ENCODE measurements at places on chromosomes 4 and X.

DNA sequence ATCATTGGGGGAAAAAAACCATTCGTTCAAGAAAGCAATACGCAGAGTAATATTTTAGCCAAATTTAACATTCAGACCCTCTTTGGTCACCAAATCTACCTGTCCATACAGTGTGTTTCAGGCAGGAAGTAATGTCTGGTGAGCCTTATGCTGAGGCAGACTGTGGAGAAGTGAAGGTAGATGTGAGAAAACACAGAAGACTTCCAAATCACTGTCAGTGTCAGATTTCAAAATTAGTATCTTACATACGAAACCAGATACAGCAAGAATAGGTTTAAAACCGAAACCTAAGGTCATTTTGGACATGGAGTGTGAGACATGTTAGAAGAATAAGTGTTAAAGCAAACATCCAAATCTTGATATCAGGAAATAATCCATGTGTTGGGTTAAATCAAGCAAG lies 664.5 kb upstream of the HTR2C start:
- DNase-seq: no peak

DNA sequence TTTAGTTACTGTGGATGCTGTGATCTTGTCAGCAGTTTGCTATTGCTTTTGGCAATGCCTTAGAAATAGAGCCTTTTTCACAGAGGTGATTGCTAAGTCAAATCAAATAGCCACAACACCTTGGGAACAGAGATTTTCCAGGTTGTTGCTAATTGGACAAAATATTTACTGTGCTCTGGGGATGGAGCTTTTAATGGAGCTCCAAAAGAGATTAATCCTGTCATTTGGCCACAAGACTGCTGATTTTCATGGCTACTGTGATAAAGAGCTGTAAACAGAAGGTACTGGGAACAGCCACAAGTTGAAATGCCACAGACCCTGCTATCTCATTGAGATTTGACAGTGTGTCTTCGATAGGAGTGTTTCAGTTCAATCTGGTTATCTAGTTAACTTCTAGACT lies 1715.2 kb upstream of the ADGRL3 start:
- DNase-seq: no peak

DNA sequence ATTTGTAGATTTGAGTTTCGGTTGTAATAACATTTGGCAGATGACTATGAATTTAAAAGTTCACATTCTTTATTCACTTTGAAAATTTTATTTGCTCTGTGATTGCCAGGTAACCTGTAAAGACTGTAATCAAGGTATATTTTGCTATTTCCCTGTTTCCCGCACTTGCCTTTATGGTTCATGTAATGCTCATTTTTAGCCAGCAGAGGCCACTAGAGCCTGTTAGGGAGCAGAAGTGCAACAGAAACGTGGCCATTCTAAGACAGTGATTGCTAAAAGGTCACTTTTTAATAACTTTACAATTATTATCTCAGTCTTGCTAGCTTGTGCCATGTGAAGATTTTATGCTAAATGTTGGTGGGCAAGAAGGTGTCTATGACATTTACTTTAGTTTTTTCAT lies 12.4 kb downstream of the YIPF6 start:
- peak; percentile 30 for DNase-seq

DNA sequence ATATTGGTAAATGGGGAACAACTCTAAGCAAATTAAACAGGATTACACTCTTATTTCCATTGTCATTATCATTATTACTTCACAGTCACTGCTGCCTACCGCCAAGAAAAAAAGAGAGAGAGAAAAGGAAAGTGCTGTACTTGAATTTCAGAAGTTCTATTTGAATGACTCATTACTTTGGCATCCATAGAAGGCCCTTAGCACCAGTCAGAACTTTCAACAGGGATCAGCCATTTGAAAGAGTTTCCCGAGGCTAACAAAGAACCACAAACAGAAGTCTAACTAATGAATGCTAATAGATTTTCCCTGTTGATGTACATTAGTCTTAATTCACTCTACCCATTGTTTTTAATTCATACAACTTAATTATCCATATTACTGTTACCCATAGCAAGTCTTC lies 116.3 kb downstream of the SHROOM4 start:
- no peak for DNase-seq

DNA sequence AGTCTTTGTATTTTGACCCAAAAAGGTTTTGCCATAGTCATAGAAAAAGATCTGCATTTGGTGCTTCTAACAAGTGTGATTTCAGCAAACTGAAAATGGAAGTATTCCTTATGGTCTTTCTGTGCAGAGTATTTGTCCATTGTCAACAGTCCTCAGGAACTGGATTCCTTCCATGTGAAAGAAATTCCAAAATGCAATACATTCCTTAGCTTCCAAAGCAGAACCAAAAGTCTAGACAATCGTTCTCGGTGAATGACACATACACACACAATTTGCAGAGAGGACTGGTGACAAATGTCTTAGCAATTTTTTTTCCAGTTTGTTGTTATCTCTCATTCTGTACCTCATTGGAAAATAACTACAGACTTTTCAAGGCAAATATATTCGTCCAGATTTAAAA lies 562.2 kb upstream of the SLIT2 start:
- no peak for DNase-seq

- DNase-seq: no peak
Observed at GRCh38 chr4:173301518-173302201, 32.5 kb downstream of the HMGB2 start.

DNA sequence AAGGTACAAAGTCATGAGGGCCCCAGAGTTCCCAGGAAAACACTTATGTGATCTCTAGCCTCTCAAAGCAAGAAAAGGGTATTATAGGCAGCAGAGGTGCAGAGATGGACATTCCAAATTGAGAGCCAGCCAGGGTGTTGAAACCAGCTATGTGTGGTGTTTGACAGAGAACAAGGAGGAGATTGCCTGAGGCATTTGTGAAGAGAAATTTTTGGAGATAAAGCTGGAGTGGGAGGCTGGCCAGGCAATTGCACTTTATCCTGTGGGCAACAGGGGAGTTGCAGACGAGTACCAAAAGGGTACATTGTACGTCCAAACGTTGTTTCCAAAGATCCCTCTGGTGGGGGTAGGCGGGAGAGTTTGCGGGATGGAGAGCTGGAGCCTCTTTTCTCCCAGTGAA lies 2.5 kb upstream of the GABRE start:
- no peak for DNase-seq

DNA sequence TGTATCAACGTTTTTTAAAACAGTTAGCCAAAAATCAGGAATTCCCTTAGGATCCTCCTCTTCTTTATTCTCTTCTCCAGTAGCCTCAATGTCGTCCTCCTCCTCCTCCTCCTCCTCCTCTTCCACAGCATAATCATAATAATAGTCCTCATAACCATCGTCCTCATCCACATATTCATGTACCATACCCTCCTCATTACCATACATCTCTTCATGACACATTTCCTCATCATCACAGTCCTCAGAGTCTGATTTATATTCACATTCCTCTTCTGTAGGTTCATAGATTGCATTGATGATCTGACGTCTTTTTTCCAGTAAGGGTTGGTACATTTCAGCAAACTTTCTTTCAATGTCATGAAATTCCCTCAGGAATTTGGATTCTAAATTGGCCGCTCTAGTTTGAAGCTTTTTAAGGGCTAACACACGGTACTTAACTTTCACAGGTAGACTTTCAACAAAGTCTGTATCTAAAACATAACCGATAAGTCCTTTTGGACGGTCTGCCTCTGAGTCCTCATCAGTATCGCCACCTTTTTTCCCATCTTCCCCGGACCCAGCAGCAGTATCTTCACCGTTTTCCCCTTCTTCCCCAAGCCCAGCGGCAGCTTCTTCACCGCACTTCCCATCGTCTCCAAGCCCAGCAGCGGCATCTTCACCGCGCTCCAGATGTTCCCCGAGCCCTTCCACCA lies 771 bp downstream of the NAP1L2 start:
- DNase-seq: no peak

GRCh38 chr4:100288811-100289529 lies 98.7 kb upstream of the DDIT4L start:
- DNase-seq: no peak

DNA sequence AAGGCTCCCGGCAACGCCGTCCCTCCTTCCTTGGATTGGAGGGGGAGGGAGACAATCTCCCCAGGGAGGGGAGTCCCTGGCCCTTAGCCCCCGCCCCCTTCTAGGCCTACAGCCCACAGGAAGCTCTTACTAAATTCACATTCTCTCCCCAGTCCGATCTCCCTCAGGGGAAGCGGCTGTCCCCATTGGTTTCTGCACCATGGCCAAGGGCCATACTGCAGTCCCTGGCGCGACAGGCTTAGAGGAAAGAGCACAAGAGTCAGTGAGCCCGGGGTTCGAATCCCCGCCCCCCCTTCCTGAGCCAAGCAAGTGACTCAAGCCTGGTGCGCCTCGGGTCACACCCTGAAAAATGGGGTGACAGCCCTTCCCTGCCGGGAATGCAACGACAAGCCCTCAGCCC lies 1.1 kb downstream of the ABLIM2 start:
- no peak for DNase-seq

- no peak for DNase-seq
Observed at GRCh38 chr4:173181848-173182247, 13.2 kb downstream of the GALNT7 start.

DNA sequence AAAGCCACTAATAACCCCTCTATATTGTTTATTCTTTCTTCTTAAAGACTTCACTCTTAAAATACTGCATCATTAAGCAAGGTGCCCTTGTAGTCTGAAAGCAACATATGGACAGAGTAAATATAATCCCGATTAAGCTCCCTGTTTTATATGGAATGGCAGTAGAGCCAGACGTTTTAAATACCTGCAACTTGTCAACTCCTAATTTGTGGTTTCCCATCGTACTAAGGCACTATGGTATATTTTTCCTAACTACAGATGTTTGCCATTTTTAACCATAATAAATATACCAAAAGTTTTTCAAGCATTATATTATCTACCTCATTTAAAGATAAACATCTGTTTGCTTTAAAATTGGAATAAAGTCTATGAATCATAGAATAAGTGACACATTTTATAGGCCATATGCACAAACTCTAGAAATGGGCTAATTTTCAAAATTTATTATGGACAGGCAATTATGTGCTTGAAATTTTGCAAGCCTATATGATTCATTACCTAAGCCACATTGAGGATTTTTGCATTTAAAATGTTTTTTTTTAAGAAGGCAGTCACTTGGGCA lies 194.6 kb downstream of the FRMPD4 start:
- DNase-seq: no peak

DNA sequence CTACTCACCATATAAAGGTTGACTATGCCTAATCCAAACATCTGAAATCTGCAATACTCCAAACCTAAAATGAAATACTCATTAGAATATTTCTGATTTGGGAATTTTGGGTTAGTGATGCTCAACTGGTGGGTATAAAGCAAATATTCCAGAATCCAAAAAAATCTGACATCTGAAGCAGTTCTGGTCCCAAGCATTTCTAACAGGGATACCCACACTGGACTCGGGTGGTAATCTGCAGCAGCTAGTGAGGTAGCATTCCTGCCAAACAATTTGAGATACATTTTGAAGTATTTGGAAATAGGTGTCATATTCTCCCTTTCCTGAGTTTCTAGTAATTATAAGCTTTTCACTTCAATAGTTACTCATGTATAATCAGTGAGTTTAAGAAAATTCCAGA lies 49.6 kb upstream of the RPA4 start:
- no peak for DNase-seq

- DNase-seq: peak; percentile 60
Observed at GRCh38 chr4:183407128-183407585, 37.3 kb upstream of the CDKN2AIP start.

GRCh38 chrX:111779582-111779981 lies 96.4 kb upstream of the TRPC5OS start:
- no peak for DNase-seq

DNA sequence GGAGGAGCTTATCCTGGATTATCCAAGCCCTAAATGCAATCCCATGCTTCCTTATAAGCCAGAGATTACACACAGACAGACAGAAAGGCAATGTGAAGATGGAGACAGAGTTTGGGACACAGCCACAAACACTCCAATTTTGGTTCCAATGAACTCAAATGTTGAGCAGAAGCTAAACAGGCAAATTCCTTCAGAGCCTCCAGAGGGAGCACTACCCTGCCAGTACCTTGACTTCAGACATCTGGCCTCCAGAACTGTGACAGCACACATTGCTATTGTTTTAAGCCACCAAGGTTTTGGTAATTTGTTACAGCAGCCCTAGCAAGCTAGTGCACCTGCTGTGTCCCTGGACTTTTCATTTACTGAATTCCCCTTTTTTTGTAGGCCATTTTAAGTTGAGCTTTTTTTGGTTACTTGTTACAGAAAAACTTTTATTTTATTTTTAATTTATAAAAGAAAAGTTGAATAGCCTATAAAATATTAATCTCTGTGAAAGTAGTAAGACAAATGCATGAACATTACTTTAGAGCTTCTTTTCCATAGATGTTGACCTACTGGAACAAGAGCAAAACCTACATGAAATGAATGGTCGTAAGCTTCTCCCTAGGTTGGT lies 33.4 kb upstream of the SRD5A3 start:
- DNase-seq: peak; percentile 33

- DNase-seq: peak; percentile 85
Observed at GRCh38 chr4:103099691-103100392, at the start of gene BDH2. Gene BDH2 (minus strand): TSS chr4:103099834. CDS start chr4:103096254, 3,580 bp downstream.

DNA sequence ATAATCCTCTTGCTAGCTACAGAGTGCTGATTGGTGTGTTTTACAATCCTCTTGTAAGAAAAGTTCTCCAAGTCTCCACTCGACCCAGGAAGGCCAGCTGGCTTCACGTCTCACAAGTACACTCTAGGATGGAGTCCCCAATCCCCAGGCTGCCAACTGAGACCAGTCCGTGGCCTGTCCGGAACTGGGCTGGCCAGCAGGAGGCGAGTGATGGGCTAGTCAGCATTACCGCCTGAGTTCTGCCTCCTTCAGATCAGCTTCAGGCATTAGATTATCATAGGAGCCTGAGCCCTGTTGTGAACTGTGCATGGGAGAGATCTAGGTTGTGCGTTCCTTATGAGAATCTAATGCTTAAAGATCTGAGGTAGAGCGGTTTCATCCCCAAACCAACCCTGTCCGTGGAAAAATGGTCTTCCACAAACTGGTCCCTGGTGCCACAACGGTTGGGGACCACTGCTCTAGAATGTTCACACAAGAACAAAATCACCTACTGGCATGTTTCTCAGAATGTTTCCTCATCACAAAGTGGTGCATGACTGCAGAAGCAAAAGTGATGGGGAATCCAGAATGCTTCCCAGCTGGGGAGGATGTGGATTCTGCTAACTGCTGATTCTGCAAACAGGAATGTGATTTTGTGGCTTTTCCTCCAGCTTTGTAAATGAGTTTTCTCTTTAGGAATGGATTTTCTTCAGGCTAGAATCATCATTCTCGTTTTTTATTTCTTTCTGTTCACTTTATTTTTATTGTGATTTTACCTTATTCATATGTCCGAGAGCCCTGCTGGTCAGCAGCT lies 40.9 kb downstream of the SEPTIN11 start:
- DNase-seq: no peak

DNA sequence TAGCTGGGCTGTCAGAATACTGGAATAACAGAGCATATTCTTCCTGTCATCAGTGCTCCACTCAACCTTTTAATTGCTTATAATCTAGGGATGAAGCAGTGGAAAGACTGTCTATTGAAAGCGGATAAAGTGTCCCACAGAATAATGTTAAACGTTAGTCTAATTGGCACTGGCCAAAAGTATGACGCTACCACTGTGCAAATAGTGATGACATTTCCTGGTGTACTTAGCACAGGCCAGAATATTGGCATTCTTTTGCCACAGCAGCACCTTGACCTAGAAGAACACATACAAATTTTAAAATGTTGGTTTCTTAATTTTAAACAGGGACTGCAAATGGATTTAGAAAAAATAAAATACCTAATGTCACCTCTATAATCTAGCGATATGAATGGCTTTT lies 635.2 kb upstream of the SPANXN1 start:
- no peak for DNase-seq
